ENCODE measurements at places on chromosomes 5 and 9. TPM values are rescaled to one million over a fixed set of nuclear protein-coding genes. Genes with fewer than 3 reads are reported as not detected.

DNA sequence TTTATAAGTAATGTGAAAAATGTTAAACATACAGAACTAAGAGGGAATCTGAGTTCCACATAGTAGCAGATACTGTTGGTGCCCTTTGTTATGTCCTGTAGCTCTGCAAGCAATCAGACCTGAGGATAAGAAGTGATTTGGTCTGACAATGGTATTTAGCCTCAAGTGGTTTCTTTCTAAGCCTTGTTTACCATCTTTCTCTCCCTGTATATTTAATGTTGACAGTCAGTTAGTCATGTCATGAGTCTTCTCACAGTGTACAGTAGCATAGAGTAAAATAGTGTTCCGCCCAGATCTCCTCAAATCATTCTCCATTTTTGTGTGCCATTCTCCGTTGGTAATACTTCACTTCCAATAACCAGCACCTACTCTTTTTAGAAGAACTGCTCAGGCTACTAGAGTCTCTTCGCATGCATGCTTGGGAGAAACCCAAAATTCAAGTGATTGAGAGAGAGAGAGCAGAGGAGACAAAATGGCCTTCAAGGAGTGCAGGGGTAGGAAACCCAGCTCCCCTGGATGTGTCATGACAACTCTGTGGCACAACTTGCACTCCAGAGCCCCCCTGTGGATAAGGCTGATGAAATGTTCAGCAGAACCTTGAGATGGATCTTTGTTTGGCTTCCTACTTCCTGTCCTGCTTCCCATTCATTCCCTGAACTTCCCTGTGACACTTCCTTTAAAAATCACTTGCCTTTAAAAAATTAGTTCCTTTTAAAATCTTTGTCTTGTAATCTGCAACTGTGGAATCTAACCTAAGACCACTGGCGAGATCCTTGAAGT is 129.2 kb upstream of the FST start:
- DNase-seq: no peak

GRCh38 chr5:150758203-150758530 is 650 bp downstream of the DCTN4 start:
- DNase-seq: peak; percentile 61

- DNase-seq: no peak
Observed at GRCh38 chr9:127629468-127630081, 17.5 kb downstream of the STXBP1 start.

The ARHGEF39 gene
- total RNA-seq: 2.6 TPM

All from mucosa of descending colon (tissue), 3 donors.